ENCODE measurements at places on chromosomes 6 and 20. TPM values are rescaled to one million over a fixed set of nuclear protein-coding genes. Genes with fewer than 3 reads are reported as not detected.

The SLC32A1 gene
- not detected for total RNA-seq

The MLIP gene
- total RNA-seq, result 12.8 TPM

The GSTA3 gene
- 16.2 TPM for total RNA-seq

The FAM217A gene
- not detected for total RNA-seq

The MAP7 gene
- 41.0 TPM for total RNA-seq

The MYLK2 gene
- not detected for total RNA-seq
